Mesothelial cell of epicardium (in vitro differentiated cells): ENCODE measurements at places on chromosomes 5 and 9.
A peak's percentile ranks its signal among the peaks of the same experiment; 100 is the strongest.

DNA sequence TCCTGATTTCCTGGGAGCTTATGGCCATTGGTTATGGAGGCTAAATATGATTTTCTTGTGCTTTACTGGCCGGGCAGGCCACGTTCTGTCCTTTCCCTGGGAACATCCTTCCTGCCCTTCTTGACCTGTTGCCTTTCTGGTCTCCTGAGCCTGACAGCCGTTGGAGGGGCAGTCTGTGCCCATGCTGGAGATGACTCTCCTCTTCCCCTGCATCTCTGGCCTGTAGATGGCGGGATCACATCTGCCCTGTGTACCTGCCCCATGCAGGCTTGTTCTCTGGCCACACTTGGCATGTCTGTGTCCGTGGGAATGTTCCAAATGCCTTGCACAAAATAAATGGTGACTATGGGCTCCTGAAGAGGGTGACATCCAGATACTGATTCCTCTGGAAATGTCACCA is 253.1 kb upstream of the IRX4 start:
- DNase-seq, result no peak

DNA sequence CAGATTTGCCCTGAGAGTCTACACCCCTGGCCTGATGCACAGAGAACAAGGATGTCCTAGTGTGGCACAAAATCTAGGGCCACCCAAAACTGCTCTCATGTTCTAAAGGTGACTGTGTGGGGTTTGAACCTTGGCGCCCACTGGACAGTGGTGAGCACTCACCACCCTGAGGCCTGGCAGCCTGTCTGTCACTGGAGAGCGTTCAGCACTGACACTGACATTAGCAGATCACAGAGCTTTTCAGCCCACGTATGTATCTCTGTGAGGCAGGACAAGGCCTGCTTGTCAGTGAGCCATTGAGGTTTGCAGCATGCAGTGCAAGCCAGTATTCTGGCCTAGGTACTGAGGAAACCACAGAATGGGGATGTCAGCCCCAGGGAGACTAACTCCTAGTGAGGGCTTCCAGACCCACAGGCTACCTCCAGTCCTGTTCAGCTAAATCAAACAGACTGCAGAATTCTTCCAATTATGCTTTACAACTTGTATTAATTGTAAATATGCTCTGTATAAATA is 38.9 kb upstream of the SLC2A8 start:
- no peak for DNase-seq

DNA sequence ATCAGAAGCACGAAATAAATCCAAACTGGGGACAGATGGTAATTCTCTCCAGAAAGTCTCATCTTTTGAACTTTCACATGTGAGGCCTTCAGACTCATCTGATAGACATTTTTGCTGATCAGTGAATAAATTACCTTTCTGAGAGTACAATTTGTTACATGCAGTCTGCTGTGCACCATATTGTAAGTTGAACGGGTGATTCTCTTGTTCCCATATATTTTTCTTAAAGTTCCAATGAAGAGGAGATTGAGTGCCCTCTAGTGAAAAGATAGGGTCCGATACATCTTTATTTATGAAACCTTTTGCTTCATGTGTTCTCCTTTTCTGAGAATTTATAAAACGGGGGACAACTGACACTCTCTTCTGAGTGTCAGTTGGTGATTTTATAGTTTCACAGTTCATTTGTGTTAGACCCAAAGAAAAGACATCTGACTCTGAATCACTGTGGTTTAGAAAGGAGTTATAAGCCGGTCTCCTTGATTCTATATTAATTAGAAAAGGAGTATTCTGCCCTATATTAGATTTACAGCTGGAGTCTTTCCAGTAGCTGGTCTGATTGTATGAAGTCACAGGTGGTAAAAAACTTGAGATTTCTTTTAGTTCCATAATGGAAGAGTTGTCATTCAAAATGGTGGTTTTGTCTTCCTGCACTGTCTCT is 30.4 kb downstream of the GNG10 start:
- no peak for DNase-seq

- DNase-seq, result peak; percentile 35
These were observed 15.8 kb upstream of the NRARP start for GRCh38 chr9:137317718-137318511.

- DNase-seq, result no peak
These were observed 22.6 kb upstream of the ORM1 start for GRCh38 chr9:114300153-114300845.

DNA sequence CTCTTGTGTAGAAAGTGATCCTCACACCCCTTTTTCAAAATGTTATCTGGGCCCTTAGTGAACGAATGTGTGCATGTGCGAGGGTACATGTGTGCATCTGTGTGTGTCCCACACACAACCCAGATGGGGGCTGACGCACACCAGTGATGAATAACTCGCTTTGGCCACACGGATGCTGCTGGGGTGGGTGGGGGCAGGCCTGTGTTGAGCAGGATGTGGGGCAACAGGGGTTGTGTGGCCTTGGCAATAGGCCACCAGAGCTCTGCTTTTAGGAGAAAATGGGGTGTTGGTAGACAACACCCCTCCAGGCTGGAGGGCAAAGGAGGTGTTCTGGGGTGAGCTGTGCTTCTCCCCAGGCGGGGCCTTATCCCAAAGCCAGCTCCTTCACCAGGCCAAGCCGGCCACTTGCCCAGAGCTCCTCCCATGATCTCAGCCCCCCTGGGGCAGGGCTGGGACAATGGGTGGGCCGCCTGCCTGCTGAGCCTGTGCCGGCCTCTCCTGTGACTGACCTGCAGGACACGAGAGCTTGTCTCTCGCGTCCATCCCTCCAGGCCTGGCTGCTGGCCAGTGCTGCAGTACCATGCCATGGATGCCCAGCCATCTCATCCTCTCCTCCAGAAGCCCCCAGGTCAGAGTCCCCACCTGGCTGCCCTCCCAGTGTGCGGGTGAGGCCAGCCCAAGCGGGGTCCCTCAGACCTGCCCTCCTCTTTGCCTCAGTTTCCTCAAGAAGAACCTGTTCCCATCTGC is 1.7 kb downstream of the DBN1 start:
- DNase-seq, result no peak

DNA sequence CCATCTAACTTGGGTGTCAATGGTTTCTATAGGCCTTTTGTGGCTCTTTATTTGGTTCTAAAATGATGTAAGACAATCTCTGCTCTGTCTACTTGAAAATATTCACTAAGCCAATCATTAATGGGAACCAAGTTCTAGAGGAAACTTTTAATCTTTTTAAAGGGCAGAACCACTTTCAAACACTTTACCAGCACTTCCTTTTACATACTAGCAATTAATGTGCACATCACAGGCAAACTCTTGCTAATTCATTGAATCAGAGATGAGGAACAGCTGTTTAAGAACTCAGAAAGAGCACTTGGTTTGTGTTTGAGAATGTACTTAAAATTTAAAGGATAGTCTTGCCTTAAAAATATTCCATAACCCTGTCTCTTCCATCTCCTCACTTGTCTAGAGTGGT is 83.4 kb downstream of the PAPPA start:
- DNase-seq, result no peak

GRCh38 chr9:3277200-3277599 is 248.6 kb downstream of the RFX3 start:
- no peak for DNase-seq

GRCh38 chr5:134948911-134949310 is 18.8 kb upstream of the CATSPER3 start:
- DNase-seq, result no peak

DNA sequence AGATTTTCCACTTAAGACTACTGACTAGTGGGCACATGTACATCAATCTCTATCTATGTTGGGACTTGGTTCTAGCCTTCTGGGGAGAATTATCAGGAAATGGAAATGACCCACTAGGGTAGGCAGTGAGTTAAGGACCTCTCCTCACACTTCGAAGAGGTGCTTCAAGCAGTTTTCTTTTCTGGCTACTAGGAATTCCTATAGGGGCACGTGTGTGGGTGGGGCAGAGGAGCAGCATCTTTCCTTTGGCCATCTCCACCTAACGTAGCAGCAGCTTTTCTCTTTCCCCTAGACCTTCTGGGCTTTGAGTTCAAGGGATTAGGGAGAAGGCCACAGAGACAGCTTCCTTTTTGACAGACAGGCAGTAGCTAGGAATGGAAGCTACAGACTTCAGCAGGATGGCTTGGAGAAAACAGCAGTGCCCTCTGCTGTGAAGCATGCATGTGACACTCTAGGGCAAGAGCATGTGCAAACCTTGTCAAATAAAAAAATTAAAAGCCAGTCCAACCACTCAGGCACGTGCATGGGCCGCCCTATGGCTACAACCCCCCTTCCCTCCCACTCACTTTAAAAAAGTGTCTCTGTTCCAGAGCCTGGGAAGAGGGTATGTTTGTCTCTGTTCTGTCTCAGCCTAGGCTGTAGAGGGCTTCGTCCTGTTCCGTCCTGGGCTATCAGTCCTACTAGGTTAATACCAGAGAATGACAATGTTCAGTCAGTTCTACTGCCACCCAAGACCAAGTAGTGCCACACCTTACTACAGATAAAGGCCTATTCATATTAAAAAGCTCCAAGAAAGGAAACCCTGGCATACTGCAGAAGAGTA is 8.7 kb upstream of the GFRA3 start:
- DNase-seq, result peak; percentile 48

DNA sequence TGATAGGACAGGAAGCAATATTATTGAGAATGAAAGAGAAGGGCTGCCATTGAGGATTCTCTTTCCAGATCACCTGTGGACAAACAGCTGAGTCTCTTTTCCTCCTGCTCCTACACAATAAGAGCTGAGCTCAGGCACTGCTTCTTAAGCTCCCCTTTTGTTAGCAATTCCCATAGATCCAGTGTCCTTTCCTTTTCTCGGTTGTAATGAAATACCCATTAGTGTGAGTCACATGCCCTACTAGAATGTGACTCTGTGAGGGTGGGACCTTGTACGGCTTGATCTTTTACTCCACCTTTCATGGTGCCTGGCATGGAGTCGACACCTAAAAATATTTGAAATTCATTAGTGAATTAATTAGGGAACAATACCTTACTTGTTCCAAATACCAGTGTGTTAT is 269.2 kb downstream of the NR3C1 start:
- no peak for DNase-seq

DNA sequence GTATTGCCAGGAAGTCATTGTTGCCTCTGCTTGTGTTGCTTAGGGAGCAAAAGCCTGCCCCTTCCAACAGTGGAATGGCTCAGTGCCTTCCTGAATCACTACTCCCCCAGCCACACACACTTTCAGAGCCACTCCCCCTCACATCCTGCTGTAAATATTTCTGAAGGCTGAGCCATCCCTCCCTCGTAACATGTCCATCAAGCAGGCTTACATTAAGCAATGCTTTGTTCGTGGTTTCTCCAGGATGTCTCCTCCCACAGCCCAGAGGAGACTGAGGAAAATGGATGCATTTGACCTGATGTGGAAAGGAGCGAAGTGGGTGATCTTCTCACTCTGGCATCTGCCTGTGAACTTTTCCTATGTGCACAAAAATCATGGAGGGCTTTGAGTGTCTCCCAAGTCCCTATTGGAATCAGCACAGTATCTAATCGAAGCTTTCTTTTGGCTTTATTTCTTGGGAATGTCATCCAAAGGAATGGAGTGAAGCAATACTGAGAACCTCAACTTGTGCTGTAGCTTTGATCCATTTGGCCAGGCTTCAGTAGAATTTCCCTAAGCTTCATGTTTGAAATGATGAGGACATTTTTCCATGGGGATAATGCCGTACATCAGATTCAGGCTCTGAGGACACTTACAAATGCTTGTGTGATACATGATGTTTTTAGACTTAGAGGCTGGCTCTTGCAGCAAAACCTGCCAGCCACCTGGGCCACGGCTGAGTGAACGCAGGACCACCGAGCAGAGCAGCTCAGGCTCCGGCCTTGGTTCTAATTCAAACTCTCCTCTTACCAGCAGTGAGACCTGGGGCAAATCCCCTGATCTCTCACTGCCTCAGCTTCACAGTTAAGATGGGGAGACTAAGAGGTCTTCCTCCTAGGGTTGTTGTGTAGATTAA is 389.1 kb downstream of the ENC1 start:
- DNase-seq, result no peak

- DNase-seq, result no peak
These were observed 41.2 kb upstream of the VCAN start for GRCh38 chr5:83430130-83431010.

- peak; percentile 20 for DNase-seq
These were observed 984 bp downstream of the STXBP1 start for GRCh38 chr9:127612939-127613582.

DNA sequence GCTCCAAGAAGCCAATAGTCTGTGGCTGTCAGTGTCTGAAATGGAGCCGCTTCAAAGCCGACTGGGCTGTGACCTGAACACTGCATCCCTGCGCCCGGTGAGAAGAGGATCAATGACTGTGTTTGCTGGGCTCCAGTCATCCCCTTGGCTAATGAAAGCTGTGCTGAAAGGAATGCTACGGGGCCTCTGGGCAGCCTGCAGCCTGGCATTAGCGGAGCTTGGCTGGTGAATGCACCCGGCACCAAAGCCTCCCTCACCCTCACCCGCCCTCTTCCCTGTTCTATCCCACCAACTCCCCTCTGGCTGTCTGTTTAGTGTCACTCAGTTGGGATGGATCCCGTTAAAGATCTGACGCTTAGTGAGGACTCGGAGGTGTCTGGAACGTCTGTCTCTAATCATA is 355.3 kb downstream of the BNC2 start:
- no peak for DNase-seq

DNA sequence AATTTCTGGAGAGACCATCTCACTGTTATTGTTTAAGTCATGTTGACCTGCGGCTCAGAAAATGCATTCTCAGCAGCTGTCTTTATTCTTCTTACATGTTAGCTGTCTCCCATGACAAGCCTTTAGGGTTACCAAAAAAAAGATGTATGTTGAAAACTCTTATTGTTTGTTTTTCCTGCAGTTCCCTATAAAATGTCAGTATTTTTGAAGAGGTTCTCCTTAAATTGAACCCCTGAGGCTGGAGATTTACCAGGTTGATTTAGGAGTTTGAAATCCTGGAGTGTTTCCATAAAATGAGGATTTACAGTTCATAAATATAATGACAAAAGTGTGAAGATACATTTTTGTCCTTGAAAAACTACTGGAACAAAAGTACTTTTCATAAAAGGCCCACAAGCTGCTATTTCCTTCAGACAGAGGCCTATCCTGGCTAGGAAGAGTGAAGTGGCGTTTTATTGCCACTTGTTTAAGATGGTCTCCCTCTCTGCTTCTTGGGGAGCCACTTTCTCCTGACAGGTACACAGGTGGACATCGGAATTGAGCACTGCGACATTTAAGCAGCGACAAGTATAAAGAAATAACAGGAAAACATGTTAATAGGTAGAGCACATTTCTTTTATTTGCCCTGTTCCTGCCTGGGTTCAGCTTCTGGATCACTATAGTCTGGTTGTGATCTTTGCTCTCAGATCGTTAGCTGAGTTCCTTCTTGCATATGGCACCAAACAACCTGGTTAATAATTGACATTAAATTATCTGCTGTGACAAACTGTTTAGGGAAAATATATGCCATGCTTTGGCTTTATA is 344.8 kb upstream of the RPS23 start:
- DNase-seq, result no peak
